Suppressor macrophage treated with lipopolysaccharide for 4 hours (primary cell): ENCODE measurements at places on chromosomes 6 and 20.

DNA sequence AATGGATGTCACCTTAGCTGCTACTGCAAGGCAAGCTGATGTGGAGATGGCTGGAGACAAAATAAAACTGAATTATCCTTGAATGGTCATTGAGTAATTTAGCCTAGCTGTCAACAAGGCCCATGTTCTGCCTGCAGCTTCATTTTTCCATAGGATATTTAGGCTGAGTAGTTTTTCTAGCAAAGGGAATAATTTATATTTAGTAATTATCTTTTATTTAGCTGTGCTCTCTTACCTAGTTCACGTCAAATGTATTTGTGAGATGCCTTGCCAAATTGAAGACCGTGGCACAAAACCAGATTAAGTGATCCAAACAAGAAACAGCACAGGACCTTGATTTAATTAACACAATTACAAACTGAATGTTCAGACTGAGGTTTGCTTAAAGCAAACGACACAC is 77.4 kb upstream of the CEP162 start:
- no peak for DNase-seq

DNA sequence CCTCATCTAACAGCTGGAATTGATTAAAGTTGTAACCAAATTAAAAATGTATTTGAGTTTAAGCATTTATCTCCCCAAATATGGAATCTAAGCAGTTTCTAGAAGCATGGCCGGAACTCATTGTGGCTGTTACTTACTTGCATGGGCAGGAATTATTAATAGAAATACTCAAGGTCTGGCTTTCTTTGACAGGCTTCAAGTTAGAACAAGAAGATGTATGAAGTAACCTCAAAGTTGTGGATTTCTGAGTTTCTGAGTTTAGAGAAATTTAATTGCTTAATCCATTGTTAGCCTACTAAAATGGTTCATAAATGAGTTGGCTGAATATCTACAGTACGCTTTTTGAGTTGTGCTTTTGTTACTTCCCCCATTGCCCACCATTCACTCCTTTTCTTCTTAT is 7.7 kb downstream of the CARMIL1 start:
- DNase-seq: no peak

- no peak for DNase-seq
Measured at GRCh38 chr6:2127484-2127911, 117.9 kb downstream of the GMDS start.

- DNase-seq: no peak
Measured at GRCh38 chr6:128168244-128168643, 267.4 kb upstream of the THEMIS start.

DNA sequence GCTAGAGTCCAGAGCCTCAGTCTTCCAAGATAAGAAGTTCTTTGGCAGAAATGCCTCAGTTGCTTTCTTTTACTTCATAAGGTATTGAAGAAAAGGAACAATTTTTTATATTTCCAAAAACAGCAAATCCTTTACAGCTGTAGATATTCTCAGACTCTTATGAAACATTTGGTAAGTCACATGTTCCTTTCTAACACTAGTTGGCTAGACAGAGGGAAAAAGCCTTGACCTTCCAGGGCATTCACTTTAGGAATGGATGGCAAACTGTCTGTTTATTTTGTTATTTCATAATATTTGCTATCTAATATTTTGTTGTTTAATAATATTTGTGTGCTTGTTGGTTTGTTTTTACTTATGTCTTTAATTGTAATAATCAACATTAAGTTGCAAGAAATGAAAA is 140.8 kb downstream of the PTPRK start:
- no peak for DNase-seq

GRCh38 chr6:167849846-167850459 is 23.2 kb downstream of the AFDN start:
- no peak for DNase-seq

- DNase-seq: no peak
Measured at GRCh38 chr6:131383421-131384411, 189.3 kb upstream of the ARG1 start.

DNA sequence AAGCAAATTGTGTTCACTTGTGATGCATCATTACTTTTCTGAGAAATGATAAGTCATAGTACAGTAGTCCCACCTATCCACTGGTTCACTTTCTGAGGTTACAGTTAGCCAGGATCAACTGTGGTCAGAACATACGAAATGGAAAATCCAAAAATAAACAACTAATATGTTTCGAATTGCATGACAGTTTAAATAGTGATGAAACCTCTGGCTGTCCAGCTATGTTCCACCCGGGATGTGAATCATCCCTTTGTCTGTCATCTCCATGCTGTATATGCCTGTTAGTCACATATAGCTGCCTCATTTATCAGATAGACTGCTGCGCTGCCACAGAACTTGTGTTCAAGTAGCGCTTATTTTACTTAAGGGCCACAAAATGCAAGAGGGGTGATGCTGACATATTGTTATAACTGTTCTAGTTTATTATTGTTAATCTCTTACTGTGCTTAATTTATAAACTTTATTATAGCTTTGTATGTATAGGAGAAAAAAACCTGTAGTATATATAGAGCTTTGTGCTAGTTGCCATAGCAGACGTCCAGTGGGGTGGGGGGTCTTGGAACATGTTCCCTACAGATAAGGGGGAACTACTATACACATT is 29.2 kb downstream of the AFDN start:
- DNase-seq: no peak

- no peak for DNase-seq
Measured at GRCh38 chr6:90444160-90444714, 142.6 kb downstream of the MAP3K7 start.

DNA sequence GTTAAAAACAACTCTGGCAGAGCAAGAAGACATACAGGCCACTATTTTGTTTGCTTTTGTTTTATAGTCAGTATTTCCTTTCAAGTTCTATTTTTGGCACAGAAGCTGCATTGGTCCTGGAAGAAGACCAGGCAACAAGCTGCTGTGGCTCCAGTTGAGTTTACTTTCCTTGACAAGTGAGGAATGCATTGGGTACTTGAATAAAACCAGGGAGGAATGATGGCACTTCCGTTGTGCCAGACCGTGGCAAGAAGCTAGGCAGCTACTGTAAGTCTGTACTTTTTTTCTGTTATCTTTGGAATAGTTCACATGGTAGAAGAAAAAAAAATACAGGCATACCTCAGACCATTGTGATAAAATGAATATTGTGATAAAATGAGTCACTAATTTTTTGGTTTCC is 66.3 kb downstream of the NCOA3 start:
- DNase-seq: no peak

- no peak for DNase-seq
Measured at GRCh38 chr6:164104432-164104831, 689.9 kb downstream of the QKI start.

- no peak for DNase-seq
Measured at GRCh38 chr6:40393641-40394040, 193.5 kb downstream of the LRFN2 start.

DNA sequence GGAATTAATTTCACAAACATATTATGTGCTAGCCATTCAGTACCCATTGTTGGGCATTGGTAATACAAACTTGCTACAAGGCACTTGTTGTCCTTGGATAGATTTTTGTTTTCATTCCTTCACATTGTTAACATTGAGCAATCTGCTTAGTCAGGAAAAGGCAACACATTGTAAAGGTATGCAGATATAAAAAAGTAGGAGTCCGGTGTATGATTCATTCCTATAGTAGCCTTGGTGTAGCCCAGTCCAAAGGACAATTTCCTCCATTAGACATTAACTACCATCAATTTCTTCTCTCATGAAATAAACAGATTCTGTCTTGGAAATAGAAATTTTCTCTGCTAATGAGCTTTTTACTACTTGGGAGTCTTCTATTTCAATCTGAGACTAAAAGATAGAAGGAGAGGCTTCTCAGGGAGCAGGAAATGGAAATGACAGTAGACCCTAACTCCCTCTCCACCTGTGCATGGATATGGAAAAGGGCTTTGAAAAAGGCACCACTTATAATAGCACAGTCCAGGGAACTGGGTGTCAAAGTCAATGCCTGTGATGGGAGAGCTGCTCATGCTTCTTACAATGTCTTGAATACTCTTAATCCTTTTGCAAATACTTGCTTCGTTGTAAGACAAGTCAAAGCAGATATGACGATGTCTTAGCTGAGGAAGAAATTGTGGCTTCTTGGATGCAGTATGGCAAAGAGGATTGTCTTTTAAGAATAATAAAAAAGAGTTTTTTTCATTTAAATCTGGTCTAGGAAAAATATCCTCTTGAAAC is 369.4 kb upstream of the CITED2 start:
- no peak for DNase-seq

DNA sequence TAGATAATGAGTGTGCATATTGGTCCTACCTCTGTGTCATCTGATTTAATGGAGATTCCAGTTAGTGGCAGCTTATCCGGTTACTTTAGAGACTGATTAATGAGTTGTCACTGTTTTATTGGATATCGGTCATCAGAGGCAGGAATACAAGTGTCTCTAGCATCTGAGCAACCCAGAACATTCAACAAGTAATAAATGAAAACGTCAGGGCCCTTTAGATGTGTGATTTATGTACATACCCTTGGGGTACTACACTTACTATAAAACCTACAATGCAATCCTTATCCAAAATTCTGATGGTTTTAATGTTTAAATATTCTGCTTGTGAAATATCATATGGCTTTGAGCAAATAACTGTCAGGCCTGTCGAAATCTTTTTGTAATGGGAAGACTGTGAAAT is 1117.9 kb upstream of the FLRT3 start:
- DNase-seq: no peak

DNA sequence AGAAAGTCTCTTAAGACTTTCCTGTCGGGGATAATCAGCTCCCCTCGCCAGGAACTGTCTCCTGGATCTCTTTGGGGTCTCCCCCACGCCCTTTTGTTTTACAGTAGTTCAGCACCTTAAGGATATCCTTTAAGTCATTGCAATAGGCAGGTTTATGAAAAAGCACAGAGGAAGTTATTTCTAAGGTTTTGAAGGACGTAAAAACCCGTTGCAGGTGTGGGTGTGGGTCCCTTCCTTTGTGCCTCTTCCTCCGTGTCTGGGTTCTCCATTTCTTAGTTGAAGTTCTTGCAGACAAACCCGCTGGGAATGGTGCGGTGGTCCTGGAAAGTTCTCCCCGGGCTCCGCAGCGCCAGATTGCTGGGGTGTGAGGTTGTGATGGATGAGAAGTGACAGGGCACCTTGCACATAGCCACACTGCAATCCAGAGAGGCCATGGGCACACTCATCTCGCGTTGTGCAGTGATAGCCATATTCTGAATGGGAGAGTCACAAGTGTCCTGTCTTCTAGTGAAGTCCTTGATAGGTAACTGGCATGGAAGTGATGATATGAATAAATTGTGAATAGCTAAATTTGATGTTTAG is 65.2 kb downstream of the GTF2H5 start:
- DNase-seq: no peak

GRCh38 chr20:57586370-57586793 is 25.5 kb downstream of the PCK1 start:
- DNase-seq: no peak

DNA sequence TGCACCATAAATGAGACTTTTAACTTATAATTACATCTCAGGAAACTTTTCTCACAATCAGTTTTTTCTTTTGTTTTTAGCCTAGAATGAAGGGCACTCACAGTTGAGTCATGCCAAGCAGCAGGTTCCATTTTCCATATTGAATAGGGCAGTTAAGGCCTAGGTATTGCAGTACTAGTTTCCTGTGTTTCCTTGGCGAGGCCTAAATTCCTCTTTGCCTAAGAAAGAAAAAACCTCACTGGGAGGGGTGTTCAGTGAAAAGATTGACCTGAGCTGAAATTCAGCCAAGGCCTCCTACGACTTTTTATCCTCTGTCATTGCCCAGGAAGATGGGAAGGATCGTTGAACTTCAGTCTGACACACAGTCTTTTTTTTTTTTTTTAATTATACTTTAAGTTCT is 85.5 kb downstream of the IMPG1 start:
- no peak for DNase-seq

DNA sequence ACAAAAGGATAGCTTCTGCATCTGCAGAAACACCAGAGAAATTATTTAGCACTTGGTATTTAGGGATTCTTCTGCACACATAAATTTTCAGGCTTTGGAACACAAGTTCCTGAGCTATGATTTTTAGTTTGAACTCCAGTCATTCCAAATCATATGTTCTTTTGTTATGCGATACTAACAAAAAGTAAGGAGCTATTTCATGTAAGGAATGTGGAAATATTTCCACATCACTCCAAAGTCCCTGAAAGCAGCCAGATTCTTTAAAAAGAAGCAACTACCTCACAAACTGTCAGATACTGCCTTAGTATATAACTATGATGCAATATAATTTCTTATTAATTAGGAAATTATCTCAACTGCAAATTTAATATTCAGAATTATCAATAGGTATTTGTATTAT is 106.9 kb downstream of the RNGTT start:
- DNase-seq: no peak

- no peak for DNase-seq
Measured at GRCh38 chr6:147900247-147900830, 391.8 kb downstream of the SAMD5 start.

DNA sequence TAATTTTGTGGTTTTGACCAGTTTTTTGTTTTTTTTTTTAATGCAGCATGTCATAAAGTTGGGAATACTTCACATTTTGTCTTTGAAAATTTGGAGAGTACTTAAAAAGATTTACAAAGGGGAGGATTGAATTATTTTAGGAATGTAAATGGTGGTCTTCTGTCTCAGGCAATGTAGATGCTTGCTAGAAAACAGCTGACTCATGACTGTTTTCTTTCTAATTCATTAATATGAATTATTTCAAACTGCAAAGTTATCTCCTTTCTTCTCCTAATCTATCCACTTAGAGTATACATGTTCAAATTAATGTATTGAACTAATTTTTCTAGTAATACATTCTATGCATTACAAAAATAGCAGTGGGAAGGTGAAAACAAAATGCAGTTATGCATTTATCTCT is 24.9 kb downstream of the HCRTR2 start:
- no peak for DNase-seq

GRCh38 chr6:1535295-1535694 is 74.4 kb upstream of the FOXC1 start:
- DNase-seq: no peak

- DNase-seq: no peak
Measured at GRCh38 chr20:45892828-45893500, 1.8 kb downstream of the CTSA start.

DNA sequence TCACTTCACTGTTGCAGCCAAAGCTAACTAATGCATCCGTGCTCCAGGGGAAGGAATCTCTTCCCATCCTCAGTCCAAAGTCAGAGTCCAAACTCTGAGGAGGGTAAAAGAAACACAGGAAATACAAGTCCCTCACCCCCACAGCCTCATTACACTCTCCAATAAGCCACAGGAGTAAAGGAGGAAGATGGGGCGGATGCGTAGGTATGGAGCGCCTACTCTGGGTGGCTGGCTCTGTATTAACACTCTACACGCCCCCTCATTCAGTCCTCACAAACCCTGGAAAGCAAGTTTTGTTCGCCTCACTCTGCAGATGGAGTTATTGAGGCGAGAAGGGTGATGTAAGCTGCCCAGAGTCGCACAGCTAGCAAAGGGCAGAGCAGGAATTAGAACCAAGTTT is 242.9 kb downstream of the NRN1 start:
- no peak for DNase-seq

- DNase-seq: no peak
Measured at GRCh38 chr6:128131566-128131965, 230.7 kb upstream of the THEMIS start.

GRCh38 chr20:6122111-6122872 is 538 bp downstream of the FERMT1 start:
- DNase-seq: no peak
